Fibroblast of mammary gland (primary cell): ENCODE measurements at places on chromosomes 12 and 14.

- DNase-seq = no peak
These were observed 96.4 kb upstream of the DCD start for GRCh38 chr12:54744590-54744989.

DNA sequence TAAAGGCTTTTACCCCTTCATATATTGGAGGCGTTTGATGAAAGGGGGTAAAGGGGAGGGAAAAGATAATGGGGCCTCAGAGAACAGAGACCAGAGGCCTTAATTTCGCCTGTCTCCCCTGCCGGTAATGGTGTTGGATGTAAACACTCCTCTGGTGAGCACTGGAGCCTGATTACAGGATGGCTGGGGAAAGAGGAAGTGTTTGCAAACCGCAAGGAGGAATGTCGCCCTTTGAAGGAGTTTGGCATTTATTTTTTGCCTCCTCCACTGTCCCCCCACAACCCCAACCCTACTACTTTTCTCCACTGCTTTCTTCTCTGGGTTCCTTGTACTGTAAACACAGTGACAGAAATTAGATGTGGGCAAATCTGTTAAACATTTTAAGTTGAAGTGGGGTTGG, 211.9 kb upstream of the TBX3 start:
- no peak for DNase-seq

DNA sequence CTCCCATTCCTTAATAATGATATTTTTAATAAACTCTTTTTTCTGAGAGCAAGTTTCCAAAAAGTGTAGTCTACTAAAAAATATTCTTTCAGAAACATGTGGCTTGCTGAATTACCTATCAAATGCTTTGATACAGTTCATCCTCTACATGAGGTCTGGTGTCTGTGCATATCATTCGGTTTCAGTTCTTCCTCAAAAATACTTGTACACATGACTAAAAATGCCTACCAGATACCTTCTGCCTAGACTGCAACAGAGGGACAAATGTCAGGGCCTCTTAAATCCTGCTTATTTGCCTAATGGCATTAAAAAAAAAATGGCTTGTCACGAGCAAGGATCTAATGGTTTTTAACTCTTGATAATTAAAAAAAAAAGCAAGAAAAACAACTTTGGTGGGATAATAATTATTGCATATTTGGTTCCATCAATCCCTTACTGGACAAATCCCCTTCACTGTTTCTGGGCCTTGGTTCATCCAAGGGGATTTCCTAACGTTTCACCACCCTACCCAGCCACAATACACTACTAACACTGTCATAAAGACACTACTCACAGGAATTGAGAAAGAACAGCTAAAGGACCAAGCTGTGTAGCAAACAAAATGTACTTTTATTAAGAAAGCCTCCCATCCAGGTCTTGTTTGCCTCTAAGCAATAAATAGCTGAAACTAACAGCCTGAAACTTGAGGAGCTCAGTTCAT, 45.7 kb downstream of the PARP11 start:
- no peak for DNase-seq

GRCh38 chr12:50626026-50626425, 121.2 kb downstream of the DIP2B start:
- DNase-seq = no peak

DNA sequence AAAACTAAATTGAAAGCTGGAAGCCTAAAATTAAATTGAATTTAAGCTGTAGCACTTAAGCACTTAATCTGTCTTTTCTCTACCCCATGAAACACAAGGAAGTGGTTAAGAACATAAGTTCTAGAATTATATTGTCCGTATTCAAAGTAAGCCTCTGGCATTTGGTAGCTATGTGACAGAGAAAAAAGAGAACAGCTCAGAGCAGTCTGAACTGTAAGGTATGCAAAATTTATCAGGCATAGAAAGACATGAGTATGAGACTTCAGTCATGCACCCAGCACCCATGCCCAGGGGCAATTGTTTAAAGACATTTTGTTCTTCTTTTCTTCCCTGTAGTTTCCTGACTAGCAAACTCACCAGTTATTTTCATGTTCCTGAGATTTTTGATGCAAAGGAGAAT, 116.7 kb downstream of the KCNMB4 start:
- no peak for DNase-seq

GRCh38 chr14:33483110-33483509, 467.8 kb downstream of the EGLN3 start:
- DNase-seq = no peak

DNA sequence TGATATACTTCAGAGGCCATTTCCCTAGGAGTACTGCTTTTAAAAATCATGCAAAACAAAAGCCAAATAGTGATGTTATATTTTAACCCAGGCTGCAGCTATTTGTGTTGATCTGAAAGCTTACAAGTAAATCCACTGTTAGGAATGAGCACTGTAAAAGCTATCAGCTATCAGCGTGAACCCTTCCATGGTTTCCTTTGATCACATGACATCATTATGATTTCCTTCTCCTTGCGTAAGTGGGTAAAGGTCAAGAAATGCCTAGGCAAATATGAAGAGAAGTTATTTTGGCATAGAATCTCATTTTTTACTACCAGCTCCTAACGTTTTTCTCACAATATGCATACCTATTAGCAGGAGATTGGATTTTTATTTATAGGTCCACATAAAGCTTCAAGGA, 48.6 kb upstream of the CATSPERB start:
- DNase-seq = no peak
